Mesenteric fat pad (tissue), 1 donor: ENCODE measurements at places on chromosomes 7 and 10. TPM values are rescaled to one million over a fixed set of nuclear protein-coding genes. Genes with fewer than 3 reads are reported as not detected.

- DNase-seq = no peak
Observed at GRCh38 chr7:104903044-104903443, 111.0 kb upstream of the KMT2E start.

DNA sequence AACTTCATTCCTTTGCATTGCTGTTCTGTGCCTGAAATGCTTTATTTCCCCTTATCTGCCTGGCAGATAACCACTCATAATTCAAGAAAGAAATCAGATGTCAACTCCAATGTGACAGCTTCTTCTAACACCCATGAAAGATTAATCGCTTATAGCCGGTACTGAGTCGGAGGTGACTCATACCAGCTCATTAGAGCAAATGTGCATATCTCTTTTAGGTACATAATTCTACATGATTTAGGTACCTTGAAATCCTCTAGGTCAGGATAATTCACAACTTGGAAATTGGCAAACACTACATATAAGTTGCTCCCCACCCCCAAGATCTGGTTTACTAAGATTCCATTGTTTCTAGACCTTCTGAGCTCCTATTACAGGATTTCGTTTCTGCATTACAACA, 554.4 kb upstream of the SORCS1 start:
- no peak for DNase-seq

DNA sequence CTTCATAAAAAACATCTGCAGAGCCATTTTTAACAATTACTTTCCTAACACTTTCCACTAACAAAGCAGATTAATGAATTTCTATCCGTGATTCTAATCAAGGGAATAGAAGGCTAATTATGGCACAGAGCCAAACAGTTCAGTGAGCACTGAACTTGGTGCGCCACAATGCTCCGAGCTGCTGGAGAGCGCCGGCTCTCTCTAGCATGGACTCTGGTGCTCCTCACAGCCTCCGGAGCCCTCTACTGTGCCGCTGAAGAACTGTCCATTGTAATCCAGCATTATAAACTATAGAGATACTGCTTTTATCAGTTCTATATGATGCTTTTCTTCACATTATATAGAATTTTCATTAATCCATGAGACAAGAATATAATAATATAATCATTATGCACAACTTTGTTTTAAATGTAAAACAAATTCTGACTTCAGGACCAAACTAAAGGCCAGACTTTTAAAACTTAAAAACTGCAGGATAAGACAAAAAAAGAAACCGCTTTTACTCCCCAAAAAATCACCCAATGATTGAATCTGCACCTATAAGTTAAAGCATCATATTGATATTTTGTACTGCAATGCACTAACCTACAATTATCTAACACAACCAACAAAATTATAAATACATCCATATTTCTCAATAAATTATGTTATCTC, 123.6 kb downstream of the RNF32 start:
- DNase-seq = no peak

ELN gene
- total RNA-seq = 95.5 TPM

- peak; percentile 80 for DNase-seq
Observed at GRCh38 chr7:129958643-129959470, 6.1 kb upstream of the UBE2H start.

PALD1 gene
- 7.6 TPM for total RNA-seq

DNA sequence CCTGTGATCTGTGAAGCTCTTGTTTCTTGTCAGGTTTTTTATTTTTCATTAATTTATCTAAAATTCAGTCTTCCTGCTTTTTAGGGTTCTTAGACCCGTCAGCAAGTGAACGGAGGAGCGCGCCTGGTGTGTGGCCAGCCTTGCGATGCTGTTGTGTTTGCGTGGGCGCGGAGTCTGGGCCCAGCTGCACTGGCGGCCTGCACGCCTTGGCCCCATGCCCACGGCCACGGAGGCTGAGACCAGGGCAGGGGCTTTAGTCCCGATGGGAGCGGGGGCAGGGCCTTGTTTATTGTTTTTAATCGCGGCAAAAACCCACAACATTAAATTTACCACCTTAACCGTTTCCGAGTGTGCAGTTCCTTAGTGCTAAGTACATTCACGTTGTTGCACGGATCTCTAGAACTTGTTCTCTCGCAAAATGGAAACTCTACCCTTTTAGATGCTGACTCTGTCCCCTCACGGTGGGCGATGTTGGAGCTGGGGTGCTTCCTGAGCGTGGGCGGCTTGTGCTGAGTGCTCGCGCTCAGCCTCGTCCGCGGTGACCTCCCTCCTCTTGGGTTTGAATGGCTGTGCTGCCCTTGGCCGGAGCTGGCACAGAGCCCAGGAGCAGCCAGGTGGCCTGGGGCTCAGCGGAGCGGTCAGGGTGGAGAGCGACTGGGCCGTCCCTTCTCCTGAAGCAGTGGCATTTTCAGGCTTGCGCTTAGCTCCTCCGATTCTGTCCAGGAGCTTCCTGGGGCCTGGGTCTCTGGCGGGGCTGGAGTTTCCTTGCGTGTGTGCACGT, 69.1 kb downstream of the INPP5A start:
- peak; percentile 90 for DNase-seq

DNA sequence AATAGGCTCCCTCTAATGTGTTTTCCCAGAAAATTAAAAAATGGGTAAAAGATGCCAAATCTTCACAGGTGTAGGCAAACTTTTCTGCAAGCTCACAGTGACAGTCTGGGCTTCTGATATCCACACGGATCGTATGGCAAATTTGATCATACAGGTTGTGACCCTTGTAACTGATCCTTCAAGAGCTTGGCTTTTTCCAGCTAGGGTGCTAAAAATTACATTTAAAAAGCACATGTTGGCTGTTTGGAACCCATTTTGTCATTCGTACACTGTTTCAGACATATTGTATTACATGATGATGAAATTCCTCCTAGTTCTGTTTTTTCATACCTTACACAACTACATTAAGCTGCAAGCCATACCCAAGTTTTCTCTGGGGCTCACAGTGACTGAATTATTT, 138.7 kb downstream of the GFRA1 start:
- DNase-seq = no peak

DNA sequence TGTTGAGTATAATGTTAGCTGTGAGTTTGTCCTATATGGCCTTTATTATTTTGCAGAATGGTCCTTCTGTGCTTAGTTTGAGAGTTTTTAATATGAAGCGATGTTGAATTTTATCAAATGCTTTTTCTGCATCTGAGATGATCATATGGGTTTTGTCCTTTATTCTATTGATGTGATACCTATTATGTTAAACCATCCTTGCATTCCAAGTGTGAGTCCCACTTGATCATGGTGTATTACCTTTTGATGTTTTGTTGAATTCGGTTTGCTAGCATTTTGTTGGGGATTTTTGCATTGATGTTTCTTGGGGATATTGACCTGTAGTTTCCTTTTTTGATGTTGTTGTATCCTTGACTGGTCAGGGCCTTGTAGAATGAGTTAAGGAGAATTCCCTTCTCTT, 166.4 kb downstream of the MLLT10 start:
- DNase-seq = no peak

- no peak for DNase-seq
Observed at GRCh38 chr10:109966961-109967738, 40.6 kb upstream of the ADD3 start.

- no peak for DNase-seq
Observed at GRCh38 chr10:20839141-20839540, 58.0 kb downstream of the NEBL start.

DNA sequence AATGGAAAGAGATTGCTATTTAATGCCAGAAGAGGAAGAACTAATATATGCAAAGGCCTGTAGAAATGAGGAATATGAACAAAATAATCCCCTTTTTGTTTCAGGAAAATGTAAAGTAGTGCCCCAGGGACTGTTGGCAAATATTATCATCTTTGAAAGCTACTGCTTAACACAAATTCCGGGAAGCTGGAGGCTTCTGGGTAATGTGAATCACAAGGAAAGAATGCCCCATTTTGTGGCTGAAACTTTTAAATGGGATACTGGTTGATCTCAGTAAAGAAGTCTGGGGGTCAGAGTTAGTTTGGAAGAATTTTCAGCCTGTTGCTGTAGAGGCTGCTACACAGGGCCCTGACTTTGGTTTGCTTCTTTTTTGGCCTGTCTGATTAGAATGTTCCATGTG, 141.0 kb downstream of the PTEN start:
- no peak for DNase-seq

DNA sequence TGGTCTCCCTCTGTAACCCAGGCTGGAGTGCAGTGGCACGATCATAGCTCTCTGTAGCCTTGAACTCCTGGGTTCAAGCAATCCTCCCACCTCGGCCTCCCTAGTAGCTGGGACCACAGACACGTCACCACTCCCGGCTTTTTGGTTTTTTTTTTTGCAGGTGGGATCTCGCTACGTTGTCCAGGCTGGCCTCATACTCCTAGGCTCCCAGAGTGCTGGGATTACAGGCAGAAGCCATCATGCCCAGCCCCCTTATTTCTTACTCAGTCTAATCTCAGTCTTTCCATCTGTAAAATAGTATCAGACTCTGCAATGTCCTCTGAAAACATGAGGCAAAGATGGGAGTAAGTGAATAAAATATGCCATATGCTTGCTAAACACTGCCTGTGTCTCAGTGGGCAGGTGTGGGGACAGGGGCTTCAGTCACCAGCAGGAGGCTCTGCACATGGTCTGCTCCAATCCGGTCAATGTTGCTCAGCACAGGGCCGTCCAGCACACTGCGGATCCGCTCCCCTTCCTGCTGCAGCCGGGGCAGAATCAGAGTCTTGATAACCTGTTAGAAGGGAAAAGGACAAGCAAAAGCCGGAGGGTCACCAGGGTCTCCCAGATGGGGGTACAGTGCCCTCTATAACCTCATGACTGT, 8.2 kb downstream of the AP4M1 start:
- DNase-seq = no peak

- DNase-seq = no peak
Observed at GRCh38 chr7:106462914-106463482, 178.2 kb upstream of the NAMPT start.

GRCh38 chr10:91705948-91706670, 73.2 kb upstream of the PPP1R3C start:
- DNase-seq = no peak

- DNase-seq = no peak
Observed at GRCh38 chr10:63579371-63580014, 58.3 kb downstream of the REEP3 start.

DNA sequence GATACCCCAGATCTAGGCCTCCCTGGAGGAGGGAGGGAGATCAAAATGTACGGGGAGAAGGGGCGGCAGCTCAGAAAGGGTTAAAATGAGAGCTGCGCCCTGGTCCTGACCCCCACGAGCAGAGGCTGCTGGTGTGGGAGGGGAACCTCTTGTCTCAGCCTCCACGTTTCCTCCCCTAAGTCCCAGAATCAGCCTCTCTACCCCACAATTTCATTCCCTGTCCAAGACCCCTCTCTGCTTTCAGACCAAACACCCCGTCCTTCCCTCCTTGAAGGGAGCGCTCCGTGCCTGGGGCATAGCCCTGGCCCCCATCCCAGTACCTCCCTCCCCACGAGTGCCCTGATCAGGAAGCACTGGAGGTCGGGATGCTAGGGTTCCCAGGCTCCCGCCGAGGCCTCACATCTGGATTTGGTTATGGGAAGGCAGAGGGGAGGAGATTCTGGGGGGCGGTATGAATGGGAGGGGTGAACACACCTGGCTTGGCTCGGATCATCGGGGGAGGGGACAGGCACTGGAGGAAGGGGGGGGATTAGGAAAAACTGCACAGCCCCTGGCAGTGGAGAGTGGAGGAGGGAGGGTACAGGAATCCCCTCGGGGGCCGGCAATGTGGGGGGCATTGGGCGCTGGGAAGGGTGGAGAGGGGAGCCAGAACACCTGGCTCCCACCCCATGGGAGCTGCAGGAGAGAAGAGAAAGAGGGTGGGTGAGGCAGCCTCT, 2.7 kb downstream of the EPHB4 start:
- DNase-seq = no peak
